Fibroblast of skin of left biceps (primary cell): ENCODE measurements at places on chromosomes 7 and 10.

- DNase-seq = no peak
Measured at GRCh38 chr10:106540645-106541044, 623.9 kb downstream of the SORCS1 start.

- DNase-seq = no peak
Measured at GRCh38 chr7:108009873-108010272, 6.9 kb upstream of the LAMB1 start.

GRCh38 chr10:69222157-69223027 lies 2.3 kb downstream of the HKDC1 start:
- DNase-seq = peak; percentile 30

DNA sequence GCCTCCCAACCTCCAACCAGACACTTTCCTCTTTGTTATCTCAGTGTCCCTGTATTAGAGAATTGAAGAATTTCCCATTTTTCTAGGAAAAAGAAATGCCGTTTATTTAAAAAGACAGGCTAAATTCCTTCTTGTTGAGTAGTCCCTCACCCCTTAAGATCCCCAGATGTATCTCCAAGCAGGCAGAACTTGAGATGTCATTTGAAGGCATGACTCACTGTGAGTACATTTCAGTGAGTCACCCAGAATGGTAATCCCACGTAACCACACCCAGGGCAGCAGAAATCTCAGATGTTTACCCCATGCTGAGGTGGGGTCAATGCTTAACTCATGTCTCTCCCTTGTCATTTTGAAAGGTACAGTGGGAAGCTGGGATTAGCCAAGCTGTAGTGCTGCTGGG lies 4.4 kb downstream of the ZNF655 start:
- peak; percentile 95 for DNase-seq

GRCh38 chr7:22397981-22398380 lies 41.0 kb upstream of the RAPGEF5 start:
- no peak for DNase-seq

DNA sequence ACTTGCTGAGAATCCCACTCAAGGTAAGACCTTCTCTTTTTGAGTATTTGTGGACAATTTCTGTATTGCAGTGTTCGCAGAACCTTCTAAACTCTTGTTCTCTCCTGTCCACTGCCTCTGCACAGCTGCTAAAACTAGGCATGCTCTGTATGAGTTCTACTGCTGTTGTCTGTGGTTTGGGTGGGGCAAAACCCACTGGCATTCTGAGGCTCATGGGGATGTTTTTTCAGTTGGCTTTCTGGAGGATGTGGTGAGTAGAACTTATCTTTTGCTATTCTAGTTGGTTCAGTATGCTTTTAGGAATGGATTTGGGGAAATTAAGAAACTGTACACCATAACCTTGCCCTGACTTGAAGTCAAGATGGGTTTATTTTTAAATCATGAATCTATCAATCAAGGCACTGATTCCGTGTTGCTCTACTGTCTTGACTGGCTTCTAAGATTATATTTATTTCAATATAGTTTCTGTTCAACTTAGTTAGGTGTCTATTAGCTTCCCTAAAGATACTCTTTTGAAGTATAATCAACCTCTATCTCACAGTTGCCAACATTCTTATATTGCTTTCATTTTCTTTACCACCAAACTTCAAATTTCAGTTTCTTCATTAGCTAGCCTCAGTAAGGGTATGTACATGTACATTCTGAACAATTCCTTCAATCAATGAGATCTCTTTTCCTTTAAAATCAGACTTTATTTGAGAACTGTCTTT lies 25.0 kb upstream of the C1GALT1 start:
- DNase-seq = peak; percentile 18

DNA sequence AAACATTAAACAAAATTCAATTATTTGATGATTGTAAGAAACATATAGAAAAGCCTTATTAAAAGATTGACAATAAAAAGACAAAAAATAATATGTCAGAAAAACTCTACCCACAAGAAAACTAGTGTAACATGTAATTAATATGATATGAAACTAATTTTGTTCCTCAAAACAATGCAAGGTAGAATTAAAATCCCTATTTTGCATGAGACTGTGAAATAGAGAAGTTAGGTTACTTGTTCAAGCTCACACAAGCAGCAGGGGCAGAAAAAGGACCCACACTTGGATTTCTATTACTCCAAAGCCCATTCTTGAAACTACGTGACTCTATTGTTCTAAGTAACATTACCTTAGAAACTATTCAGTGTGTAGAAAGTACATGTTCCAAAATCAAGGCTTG lies 96.4 kb downstream of the KCNMA1 start:
- no peak for DNase-seq

DNA sequence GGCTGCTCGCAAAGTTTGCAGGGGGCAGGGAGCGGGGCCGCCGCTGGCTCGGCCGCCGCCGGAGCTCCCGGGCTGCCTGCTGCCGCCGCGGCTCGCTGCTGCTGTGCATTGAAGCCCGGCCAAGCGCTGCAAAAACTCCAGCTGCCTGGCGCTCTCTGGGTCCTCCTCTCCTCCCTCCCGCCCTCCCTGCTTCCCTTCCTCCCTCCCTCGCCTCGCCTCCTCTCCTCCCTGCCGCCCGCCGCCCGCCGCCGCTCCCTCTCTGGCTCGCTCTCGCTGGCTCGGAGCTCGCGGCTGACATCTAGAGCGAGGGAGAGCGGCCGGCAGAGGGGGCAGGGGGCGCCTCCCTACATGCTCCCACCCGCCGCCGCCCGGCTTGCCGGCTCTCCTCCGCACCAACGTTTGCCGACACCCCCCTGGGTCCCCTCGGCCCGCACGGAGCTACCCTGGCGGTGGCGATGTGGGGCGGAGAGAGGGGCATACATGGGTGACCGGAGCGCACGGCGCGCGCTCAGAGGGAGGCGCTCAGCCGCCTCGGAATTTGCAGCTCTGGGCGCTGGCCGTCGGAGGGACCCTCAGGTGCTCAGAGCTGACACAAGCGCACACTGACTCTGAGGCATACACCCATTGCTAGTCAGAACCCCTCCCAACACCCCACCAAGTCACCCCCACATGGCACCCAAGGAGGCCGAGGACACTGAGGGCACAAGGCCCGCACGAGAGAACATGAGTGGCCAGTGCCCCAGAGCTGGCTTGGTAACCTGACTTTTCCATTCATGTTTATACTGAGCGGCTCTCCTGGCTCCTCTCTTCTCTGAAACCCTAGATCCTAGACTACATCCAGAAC lies 1.2 kb upstream of the PLXNA4 start:
- DNase-seq = peak; percentile 45

DNA sequence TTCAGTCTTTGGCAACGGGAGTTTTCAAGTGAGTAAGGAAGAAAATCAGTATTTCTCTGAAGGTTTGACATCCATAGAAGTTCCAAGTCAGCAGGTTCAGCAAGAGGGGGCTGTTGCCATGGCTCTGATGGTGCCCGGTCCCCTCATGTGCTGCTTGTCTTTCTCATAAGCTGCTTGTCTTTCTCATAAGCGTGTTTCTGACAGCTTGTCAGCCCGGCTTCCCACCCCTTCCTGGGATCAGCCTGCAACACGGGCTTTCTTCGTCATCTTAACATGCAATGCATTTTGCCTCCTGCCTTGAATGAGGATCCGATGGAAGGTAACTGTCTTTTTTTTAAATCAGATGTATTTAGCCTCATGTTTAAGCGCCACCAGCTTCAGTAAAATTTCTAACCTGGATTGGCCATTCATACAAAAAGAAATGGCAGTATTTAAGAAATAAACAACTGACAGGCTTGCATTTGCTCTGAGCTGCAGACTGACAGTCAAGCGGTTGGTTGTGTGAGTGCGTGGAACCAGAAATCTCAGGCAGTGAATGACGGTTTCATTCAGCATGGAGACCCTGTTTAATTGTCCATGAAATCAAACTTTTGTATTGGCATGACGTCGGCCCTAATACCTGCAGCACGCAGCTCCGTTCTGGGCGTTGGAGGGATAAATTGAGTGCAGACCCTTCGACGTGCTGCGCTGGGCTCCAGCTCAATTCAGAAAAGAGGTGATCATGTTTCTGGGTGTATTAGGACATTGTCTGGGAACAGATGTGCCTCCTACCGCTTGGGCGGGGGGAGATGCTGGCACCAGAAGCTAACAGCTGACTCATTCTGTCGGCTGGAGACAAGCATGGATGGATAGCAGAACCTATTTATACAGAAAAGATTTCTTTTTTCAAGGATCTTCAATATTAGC lies 454.7 kb upstream of the FOXK1 start:
- DNase-seq = no peak

- no peak for DNase-seq
Measured at GRCh38 chr10:27857616-27858015, 112.0 kb upstream of the MKX start.

- DNase-seq = no peak
Measured at GRCh38 chr7:608954-609353, 89.3 kb upstream of the PDGFA start.

DNA sequence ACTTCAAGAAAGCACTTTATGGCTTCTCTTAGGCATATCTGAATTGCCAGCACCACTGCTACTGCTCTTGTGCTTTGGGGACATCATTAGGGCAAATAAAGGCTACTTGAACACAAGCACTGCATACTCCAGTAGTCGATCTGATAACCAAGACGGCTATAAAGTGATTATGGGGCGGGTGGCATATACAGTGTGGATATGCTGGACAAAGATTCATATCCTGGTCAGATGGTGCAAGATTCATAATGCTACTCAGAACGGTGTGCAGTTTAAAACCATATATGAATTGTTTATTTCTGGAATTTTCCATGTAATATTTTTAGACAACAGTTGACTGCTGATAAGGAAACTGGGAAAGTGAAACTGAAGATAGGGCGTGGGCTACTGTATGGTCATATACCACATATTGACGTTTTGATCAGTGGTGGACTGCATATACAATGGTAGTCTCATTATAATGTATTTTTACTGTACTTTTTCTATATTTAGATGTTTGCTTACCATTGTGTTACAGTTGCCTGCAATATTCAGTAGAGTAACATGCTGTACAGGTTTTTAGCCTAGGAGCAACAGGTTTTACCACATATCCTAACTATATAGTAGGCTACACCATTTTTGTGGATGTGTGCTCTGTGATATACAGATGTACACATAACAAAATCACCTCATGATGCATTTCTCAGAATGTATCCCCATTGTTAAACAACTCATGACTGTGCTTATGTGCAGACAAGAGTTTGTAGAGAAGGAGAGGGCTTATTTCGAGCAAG lies 15.2 kb downstream of the ANLN start:
- no peak for DNase-seq

DNA sequence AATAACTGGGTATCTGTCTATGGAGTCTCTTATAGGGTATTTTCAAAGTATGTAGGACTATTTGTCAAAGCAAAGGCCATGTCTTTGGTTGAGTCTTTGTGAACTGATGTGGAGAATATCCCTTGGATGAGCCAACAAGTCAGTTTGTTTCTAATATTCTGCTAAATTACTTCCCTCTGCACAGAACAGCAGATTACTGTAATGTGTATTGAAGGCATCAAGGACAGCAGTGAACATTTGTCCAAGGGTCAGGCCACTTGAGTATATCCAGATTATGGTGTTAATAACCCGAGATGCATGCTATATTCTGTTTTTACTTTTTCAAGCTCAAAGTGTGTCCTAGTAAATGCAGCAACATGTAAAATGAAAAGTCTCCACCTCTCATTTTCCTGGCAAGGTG lies 144.2 kb upstream of the GLI3 start:
- DNase-seq = no peak

GRCh38 chr7:80842022-80842790 lies 76.6 kb downstream of the SEMA3C start:
- no peak for DNase-seq

DNA sequence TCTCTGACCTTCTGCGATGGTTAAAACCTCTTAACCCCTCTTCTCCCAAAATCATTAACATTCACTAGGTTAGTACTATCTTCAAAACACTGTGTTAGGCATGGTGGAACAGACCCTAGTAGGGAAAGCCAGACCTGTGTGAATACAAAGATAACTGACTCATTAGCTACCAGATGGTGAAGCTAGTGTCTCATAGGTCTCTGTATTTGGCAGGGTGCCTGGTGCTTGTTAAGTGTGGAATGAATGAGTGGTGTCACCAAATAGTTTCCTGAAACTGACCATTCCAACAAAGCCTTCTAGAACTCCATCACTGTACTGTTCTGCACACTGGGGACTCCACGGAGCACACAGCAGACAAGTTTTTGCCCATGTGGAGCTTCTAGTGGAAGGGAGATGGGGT lies 27.7 kb upstream of the TM9SF3 start:
- peak; percentile 78 for DNase-seq

DNA sequence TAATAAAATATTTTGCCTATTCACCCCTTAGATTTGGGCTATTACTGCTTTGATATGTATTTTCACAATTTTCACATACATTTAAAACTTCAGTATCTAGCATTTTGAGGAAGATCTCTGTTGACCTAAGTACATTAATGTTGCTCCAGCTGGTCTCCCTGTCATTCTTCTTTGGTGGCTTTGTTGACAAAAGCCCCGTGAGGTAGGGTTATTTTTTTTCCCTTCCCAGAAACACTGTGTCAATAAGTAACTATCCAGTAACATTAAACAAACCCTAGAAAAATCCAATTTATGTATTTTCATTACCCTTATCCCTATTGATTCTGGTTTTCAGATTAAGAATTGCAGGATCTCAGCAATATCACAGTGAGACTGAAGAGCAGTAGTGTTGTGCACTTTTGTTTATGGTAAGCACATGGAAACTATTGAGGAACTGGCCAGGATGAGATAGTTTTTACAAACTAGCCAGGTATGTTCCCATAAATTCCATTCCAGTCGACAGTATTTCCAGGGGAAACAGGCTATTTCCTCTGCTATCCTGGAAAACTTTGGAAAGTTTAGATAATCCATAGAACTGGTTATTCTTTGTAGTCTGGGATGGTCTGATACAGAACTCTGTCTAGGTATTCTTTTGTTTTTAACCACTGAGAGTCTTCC lies 198.2 kb downstream of the PON1 start:
- DNase-seq = no peak

GRCh38 chr10:100709146-100710082 lies 36.0 kb upstream of the PAX2 start:
- DNase-seq = no peak

DNA sequence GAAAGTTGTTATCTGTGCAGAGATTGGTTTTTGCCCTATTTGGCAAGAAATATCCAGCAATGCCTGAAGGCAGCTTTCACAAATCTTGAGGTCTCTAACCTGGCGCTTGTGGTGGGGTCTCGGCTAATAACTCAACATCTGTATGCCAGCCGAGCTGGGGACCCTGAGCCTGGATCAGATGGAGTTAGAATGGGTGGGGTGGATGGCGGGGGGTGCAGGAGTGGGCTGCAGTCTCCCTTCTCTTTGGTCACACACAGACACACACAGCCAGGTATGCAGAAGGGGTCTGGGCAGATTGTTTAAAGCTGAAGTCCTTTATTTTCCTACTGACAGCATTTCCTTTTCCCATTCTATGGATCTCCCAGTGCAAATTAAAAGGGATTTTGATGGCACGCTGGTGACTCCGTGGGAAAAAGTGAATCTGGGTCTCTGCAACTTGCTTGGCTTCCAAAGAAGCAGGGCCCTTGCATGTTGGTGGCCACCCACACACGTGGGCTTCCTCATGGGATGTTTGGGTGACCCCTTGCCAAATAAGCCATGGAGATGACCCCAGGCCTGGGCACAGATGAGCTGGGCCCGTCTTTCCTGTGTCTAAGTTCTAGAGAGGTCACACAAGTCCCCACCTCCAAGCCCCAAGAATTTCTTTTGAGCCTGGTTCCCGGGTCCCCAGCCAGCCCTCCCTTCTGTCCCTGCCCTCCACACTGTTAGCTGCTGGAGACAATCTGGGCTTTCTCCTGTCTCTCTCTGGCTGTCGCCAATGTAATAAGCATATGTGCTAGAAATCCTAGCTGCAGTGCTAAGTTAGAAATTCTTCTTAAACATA lies 39.9 kb upstream of the EMX2 start:
- DNase-seq = no peak

- no peak for DNase-seq
Measured at GRCh38 chr10:96517284-96517683, 3.6 kb upstream of the TLL2 start.
